ENCODE measurements at places on chromosomes 1 and 21.

DNA sequence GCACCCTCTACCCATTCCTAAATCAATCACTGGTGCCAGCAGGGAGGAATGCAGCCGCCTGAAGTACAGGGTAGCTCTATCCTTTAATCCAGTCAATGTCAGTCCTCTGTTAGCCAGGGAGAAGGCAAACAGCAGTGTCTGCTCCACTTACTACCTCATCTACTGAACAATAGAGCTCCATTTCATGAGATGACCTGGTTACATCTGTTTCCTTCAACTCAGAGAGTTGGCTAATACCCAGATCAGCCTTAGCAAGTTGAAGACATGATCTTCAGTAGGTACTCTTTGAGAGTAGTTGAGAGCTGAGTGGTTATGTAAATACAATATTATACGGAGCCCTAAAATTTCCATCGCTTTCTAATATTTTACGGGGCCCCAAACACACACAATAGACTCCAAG lies 46.1 kb upstream of the CD34 start:
- no peak for DNase-seq

DNA sequence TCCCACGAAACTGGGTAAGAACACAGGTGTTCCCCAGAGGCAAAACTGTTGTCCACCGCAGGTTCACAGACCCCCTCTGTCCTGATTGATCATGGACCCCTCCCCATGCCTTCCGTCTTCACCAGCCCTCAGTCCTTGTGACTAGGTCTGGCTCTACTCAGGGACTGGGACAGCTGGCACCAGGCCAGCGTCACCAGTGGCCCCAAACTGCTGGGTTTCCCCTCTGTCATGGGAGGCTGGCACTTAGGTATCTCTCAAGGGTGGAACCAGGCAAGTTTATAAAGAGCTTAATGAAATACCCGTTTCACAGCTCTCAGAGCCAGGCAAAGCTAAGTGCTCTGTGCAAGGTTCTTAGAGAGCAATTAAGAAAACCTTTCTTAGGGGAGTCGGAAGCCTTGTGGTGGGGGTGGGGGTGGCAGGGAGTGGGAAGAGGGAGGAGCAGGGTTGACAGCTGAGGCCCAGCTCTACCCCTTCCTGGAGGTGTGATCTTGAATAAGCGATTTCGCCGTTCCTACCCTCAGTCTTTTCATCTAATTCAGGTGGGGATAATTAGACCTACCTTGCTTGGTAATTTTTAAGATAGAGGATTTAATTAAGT lies 35.0 kb upstream of the IFNLR1 start:
- no peak for DNase-seq

GRCh38 chr1:235513495-235514366 lies 9.5 kb upstream of the B3GALNT2 start:
- no peak for DNase-seq

DNA sequence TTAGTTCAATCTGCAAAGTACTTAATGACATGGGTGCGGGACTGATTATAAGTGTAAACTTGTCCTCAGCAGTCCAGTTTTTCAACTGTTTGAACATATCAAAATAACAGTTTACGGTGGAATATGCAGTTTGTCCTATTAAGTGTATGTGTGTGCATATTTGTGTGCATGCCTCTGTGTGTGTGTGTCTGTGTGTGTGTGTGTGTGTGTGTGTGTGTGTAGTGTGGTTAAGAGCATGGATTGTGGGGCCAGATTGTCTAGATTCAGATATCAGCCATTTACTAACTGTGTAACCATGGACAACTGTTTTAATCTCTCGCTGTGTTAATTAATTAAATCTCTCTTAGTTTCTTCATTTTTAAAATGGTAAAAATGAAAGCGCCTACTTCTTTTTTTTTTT lies 39.0 kb downstream of the NEXN start:
- no peak for DNase-seq

DNA sequence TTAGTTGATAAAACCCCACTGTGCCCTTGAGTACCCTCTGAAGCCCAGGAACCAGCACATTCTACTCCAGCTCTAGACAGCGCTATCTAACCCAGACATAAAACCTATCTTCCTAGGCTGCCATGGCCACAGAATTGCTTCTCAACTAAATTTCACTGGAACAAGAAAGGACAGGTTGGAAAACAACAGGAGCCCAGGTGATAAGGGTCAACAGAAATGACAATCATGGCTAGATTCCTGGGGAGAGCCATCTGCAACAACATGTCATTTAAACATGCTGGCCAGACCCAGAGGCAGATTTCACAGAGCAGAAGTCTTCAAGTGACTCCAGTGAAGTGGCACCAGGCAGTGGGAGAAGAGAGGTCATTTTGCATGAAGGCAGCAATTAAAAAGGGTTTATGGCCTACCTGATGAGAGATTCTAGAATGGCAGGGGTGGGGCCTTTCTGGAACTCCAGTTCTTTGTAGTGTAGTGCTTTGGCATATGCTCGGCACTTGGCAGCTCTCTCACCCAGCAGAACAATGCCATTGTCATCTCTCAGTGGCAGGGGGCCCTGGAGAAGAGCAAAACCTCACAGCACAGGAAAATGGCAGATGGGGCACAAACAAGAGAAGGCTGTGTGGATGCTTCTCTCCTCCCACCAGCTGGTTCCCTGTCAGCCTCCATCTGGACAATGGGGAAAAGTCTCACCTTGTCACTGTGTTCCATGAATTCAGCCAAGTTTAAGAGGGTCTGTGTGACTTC lies 9.9 kb downstream of the ANGPTL7 start:
- DNase-seq, result no peak

DNA sequence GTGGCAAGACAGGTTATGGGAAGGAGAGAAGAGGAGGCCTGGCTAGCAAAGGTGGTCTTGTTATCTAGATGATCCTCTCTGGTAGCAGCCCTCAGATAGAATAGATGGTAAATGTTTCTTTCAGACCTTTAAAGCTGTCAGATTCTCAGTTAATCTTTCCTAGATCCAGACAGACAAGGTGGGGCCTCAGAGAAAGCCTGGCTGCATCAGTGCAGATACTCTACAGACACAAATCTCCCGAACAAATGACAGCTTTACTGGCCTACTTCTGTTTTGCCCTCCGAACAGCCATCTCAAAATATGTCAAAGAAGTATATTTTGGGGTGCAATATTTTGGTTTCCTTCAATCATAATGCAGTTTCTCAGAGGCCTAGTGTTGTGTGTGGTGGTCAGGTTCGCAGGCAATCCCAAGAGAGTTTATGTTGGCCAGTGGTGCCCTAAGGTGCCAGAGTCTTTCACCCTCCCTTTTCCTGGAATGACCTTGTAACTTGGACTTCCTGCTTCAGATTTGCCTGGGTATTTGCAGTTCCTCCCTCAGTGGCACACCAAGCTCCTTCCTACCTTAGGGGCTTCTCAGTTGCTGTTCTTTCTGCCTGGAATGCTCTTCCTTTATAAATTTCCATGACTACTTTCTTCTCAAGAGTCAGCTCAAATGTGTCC lies 7.0 kb downstream of the LRRC8B start:
- no peak for DNase-seq

DNA sequence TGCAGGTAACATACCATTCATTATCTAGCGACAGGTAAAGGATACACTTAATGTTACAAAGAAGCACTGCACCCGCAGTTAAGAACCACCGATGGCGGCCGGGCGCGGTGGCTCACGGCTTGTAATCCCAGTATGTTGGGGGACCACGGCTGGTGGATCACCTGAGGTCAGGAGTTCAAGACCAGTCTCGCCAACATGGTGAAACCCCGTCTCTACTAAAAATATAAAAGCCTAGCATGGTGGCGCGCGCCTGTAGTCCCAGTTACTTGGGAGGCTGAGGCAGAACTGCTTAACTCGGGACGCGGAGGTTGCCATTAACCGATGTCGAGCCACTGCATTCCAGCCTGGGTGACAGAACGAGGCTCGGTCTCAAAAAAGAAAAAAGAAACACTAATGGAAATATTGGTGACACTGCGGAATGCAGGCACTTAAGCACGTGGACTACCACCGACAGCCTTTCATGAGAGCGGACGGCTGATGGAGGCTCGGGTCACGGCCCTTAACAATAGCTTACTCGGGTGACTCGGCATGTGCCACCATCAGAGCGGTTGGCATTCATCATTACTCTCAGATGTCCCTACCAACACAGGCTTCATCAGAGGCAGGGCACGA lies 542 bp downstream of the GAS5 start:
- DNase-seq, result no peak

Data from activated naive CD4-positive, alpha-beta T cell (primary cell).